ENCODE measurements at places on chromosomes 13 and 19.

DNA sequence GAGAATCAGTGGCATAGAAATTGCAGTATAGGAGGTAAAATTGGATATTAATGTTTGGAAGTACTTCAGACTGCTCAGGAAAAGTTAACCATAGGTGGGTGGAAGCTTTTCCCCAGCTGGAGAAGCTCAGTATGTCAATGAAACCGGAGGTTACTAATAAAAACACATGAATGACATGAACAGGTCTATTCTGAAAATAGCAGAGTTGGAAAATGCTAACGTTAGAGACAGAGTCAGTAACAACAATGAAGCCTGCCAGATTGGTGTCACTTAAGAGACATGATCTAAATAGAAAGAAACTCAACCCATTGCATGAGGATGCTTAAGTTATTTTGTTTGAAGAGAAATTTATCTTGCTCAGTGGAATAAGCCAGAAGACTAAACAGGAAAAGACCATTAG, 364.5 kb downstream of the DNAJC15 start:
- DNase-seq, result no peak

GRCh38 chr19:40614622-40615411, 13.6 kb downstream of the LTBP4 start:
- peak; percentile 50 for DNase-seq

- no peak for DNase-seq
Observed at GRCh38 chr19:14889994-14890642, 4.2 kb upstream of the OR7A17 start.

DNA sequence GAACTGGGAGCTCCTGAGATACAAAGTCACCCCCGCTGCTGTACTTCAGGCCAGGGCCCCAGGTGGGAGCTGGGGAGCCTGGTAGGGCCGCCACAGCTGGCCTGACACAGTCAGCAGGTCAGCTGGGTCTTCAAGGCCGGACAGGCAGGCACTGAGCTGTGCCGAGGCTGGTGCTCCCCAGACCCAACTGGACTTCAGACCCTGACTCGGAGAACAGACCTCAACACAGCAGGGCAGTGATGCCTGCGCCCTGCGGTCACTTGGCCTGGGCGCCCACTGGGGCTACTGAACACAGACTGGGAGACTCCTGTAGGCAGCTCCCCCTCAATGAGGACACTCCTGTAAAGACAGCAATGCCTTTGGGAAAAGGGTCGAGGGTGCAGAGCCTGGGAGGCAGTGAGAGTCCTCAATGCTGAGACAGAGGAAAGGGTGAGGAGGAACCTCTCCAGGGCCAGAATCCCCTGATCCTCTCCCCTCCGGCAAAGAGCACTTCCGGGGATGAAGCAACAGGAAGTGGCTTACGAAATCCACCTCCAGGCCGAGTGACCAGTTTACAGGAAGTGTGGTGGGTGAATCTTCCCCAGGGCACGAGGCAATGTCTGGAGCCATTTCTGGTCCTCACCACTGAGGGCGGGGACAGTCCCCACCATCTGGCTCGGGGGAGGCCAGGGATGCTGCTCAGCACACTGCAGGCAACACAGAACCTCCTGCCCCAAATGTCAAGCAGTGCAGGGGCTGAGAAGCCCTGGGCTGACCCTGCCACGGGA, 40.8 kb upstream of the ISYNA1 start:
- DNase-seq, result no peak

DNA sequence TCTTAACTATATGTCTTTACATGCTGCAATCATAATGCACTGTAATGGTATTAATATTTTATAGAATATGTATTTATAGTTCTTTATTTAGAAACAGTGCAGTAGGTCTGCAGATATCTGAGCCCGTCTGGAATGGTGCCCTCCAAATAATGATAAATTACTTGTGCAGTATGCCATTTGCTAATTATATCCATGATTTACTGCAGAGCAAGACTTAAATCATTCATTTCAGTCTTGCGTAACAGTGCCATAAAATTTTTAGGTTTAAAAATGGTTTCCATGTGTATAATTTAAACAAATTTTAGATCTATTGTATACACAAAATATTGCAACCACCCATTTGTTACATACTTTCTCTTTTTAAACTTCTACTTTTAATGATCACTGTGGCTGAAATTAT, 175.1 kb downstream of the ZNF536 start:
- no peak for DNase-seq

- no peak for DNase-seq
Observed at GRCh38 chr19:18969931-18970659, 29.1 kb upstream of the HOMER3 start.

- no peak for DNase-seq
Observed at GRCh38 chr19:15820646-15821045, 5.2 kb upstream of the OR10H1 start.

GRCh38 chr19:18814063-18814462, 17.7 kb upstream of the UPF1 start:
- DNase-seq, result no peak

- DNase-seq, result no peak
Observed at GRCh38 chr19:4134351-4134750, 10.4 kb upstream of the MAP2K2 start.

DNA sequence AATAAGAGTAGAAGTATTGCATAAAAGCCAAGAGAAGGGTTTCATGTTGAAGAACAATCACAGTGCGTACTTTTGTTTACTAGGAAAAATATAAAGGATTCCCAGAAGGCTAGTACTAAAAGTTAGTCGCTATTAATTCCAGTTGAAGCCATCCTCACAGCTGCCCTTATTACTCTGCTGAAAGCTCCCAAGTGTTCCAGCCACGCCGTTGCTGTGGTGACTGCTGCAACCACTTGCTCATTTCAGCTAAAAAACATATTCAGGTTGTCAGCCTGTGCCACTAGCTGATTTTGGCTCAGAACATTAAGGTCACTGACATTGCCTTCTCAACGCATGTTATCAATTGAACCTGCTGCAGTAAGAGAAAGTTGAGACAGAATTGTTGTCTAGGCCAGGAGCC, 87.1 kb upstream of the FNDC3A start:
- no peak for DNase-seq

DNA sequence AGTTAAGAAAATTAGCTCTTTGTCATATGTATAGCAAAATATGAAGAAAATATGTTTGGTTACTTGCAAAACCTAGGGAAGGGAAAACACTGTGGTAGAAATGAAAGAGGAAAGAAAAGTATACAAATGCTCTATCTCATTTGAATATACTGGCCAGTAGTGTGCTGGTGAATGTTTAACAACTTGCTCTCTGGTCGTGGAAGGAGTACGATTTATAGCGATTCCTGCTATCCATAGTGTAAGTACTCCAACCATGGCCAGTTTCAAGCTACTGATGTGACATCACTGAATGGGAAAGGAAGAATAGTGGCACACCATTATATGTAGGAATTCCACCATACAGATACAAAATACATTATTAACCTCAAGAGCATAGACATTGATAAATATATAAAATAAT, 9.3 kb downstream of the BORA start:
- DNase-seq, result no peak
